ENCODE measurements at places on chromosomes 16 and 17.

GRCh38 chr16:4414187-4414917 lies 2.0 kb downstream of the CORO7 start:
- DNase-seq, result no peak

DNA sequence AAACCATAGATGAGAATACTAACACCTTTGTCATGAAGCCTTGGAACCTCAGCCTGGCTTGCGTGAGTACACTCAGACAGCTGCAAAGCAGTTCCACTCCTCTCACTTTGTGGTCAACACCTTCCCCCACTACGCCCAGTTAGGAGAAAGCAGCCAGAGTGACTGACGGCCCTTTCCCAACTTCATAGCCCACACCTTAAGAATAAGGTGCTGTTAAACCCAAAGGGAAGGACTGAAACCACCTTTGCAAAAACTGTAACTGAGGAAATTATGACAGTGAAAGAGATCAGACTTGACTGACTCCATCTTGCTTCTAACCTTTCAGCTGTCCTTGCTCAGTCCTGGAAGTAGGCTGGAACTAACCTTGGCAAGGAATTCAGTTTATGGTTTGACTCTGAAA lies 13.7 kb downstream of the N4BP1 start:
- no peak for DNase-seq

DNA sequence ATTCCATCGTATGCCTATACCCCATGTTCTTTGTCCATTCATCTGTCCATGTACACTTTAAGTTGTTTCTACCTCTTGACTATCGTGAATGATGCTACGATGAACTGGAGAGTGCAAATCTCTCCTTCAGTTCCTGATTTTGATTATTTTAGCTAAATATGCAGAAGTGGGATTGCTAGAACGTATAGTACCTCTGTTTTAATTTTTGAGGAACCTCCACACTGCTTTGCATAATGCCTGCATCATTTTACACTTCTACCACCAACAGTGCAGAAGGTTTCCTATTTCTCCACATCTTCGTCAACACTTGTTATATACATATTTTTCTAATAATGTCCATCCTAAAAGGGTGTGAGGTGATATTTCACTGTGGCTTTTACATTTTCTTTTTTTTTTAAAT lies 43.9 kb downstream of the SDR42E1 start:
- no peak for DNase-seq

GRCh38 chr17:49104511-49105074 lies 28.0 kb upstream of the B4GALNT2 start:
- DNase-seq, result no peak

- no peak for DNase-seq
Measured at GRCh38 chr17:34989473-34989872, 9.2 kb downstream of the LIG3 start.

DNA sequence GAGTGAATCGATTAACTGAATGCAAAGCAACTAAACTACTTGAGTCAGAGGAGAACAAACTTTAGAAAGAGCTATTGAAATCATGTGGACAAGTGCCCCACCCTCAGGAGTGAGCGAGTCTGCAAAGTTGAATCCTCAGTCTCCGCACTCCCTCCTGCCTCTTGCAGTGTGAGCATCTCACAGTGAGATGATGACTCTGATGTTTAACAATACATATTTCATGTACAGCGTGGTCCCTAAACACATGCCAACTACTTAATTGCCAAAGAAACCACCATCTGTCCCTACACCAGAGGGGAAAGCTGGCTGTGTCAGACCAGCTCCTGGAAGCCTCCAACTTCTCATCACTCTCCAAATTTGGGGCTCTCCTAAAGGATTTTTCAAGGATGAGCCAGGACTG lies 31.2 kb downstream of the PIMREG start:
- DNase-seq, result no peak

DNA sequence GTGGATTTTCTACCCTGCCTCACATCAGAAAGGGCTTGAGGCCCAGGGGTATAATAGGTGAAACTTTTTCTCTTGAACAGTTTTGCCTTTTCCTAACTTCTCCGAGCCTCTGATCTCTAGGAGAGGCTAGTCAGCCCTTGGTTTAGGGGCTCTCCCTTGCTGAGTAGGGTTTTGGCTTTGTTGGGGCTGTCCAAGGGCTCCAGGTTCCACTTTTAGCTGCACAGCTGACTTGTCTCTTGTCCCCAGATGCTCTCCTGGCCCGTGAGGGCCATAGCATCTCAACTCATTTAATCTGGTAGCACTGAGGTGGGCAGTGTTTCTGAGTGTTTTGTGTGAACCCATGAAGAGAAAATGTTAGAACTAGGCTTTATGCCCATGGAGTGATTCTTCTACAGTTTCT lies 103.9 kb downstream of the MSI2 start:
- DNase-seq, result no peak

- DNase-seq, result no peak
Measured at GRCh38 chr17:82665217-82665616, 17.0 kb upstream of the WDR45B start.

DNA sequence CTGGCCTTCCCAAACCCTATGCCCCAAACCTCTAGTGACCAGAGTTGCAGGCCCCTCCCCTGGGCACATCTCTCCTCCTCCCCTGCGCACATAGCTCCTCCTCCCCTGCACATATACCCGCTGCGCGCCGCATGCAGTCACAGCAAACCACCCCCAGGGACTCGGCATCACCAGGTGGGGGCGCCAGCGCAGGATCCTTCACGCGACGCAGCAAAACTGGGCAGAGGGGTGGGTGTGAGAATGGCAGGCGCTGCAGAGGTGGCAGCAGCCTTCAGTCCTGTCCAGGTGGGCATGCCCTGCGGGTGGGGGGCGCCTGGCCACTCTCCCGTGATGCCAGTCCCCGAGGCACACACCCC lies 5.6 kb downstream of the CORO6 start:
- no peak for DNase-seq

GRCh38 chr17:1766382-1767135 lies 4.7 kb downstream of the SERPINF1 start:
- no peak for DNase-seq

DNA sequence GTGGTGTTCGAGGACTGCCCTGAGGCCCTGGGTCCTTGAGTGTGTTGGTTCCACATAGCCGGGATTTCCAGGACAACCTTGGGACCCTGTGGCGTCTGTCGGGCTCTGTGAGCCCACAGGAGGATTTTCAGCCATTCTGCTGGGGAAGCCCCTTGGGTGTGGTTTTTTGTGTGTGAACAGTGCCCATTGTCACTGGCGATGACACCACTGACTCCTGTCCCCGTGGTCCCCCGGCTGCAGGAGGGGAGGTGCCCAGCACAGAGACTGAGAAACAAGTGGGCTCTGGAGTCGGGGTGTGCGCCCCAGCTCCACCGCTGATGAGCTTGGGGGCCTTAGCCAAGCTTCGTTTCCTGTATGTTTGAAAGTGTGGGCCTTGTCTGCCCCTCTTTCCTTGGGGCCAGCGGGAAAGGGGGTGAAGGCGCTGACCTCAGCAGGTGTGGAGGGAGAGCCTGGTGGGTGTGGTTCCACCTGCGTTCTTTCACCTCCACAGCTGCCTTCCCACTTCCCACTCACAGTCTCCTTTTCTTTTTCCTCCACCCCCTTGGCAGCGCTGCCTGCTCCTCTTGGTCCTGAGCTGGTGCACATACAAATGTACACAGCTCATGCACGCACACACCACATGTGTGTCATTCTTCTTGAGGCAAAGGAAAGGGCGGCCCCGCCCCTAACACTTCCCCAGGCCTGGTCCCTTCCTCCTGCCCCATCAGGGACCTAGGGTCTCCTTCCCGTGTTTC lies 16.1 kb downstream of the MGRN1 start:
- no peak for DNase-seq

GRCh38 chr17:27609611-27610303 lies 21.2 kb upstream of the LGALS9 start:
- no peak for DNase-seq

GRCh38 chr17:75060434-75061054 lies 13.5 kb downstream of the KCTD2 start:
- no peak for DNase-seq

DNA sequence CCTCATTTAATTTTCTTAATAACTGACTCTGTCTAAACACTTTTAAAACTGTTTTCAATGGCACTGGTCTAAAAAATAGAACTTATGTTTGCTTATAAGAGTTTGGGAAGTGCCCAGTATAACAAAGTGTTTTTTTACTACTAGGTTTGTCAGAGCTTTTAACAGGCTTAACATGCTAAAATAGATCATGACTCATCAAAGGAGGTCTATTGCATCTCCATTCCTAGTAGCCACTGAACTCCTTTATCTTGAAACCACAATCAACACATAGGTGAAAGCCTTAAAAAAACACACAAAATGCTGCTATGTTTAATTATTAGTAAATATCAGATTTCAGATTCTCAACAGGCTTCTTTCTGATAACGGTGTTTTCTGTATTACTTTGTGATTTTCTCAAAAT lies 196.4 kb upstream of the KIF2B start:
- DNase-seq, result no peak

GRCh38 chr16:353404-354290 lies 1.1 kb upstream of the AXIN1 start:
- no peak for DNase-seq

GRCh38 chr16:57341441-57342303 lies 16.9 kb upstream of the CCL22 start:
- peak; percentile 14 for DNase-seq

GRCh38 chr17:76524598-76525512 lies 12.7 kb downstream of the CYGB start:
- no peak for DNase-seq

DNA sequence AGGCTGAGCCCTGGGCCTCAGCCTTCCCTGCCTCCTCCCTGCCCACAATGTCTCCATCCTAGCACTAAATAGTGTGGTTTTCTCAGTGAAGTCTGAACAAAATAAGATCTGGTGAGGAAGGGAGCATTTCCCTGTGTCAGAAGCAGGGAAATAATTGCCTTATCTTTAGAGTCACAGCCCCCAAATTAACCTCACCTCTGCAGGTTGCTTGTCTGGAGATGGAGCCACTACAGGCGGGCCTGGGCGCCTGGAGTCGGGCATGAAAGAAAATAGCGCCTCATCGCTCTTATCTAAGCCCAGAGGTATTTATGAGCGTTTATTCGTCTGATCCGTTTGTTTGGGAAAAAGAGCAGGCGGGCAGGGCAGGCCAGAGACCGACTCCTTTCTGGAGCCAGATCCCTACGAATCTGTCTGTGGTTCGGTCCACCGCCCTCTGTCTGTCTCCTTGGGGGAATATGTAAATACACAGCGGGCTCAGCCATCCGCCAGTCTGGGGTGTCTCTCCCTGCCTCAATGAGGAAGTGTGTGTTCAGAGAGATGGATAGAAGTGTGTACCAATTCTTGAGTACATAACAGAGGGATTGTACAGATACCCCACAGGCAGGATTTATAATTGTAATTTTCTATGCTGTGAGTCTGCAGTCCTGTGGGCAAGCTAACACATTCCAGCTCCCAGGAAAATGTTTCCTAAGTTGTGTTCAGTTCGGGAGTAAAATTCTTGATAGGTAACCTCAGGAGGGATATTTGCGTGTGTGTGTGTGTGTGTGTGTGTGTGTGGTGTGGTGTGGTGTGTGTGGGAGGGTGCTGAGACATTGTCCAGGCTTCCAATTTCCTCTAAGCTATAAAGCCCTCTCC lies 4.3 kb downstream of the HOXB6 start:
- no peak for DNase-seq

DNA sequence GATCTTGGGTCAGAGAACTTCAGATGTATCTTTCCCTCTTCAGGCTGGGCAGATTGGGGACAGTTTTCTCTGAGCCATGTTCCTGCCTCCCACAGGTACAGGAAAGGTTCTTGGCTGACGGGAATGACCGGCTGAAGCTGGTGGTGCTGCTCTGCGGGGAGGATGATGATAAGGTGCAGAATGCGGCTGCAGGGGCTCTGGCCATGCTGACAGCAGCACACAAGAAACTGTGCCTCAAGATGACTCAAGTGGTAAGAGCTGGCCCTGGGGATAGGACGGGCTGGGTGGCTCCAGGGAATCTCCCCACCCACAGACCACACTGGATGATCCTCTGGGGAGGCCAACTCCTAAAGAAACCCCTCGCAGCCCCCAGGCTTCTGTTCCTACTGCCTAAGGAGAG lies 10.9 kb downstream of the SLC35G3 start:
- DNase-seq, result no peak

- DNase-seq, result no peak
Measured at GRCh38 chr17:34246446-34246845, 8.6 kb upstream of the CCL2 start.

- DNase-seq, result no peak
Measured at GRCh38 chr17:74796866-74797265, 20.7 kb upstream of the NAT9 start.

GRCh38 chr17:9519583-9520272 lies 55.9 kb downstream of the STX8 start:
- no peak for DNase-seq

Data from NCI-H510A treated with DMSO at 0.1 percent for 48 hours (cell line).